GM20000 (cell line): ENCODE measurements at places on chromosomes 5 and 9.

DNA sequence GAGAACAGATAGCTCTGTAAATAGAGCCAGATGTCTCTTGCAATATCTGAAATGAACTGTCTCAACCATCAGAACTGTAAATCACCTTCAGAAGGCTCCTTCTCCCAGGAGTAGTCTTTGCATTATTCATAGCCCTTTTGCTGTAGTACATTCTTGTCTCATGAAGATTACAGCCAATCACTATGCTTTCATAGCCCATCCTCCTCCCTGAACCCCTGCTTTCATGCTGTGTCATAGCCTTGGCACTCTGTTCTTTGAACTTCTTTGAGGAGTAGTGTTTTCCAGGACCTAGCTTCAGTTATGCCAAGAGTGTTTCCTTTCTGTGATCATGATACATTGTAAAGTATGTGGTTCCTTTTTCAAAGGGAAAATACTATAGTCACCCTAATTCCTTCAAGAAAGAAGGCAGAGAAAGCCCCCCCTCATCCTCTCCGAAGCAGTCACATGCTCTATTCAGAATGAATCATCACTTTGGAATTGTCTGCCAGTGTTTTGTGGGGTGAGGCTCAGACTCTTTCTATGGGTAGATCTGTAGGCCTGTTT, 61.1 kb downstream of the GRIA1 start:
- DNase-seq, result no peak

- DNase-seq, result peak; percentile 59
Observed at GRCh38 chr5:124704594-124705284, 41.7 kb downstream of the ZNF608 start.

DNA sequence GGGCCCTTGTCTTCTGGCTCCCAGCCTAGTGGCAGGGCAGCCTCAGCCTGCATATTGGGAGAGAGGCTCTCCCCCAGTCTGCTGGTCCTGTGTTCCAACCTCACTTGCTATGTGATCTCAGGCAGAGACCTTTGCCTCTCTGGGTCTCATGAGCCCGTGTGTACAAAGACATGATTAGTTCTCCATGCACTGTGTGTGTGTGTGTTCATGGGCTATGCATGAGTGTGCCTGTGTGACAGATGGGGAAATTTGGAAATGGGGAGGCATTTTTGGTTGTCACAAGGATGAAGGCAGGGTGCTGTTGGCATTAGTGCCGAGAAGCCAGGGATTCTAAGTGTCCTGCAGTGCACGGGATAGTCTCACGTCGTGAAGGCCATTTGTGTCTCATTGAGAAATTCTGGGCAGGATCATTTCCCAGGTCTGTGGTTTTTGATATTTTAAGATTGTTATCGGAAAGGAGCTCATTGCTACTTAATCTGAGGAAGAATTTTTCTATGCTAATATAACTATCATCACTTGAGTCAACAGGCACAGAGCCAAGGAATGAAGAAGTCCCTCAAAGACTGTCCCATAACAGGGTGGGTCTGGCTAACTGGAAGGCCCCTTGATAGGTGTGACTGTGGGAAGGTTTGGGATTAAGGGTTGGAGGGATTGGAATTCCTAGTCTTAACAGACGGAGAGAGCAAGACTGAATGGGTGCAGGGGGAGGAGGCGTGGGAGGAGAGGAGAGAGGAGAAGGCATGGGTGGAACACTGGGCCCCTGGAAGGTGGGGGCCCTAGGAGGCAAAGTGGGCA, 168.5 kb downstream of the RGS3 start:
- DNase-seq, result no peak

- DNase-seq, result no peak
Observed at GRCh38 chr5:16975950-16976624, 40.0 kb upstream of the MYO10 start.

- DNase-seq, result no peak
Observed at GRCh38 chr5:175328176-175328575, 115.8 kb downstream of the DRD1 start.

- DNase-seq, result peak; percentile 46
Observed at GRCh38 chr5:132414634-132415378, 45.3 kb downstream of the SLC22A5 start.

- DNase-seq, result no peak
Observed at GRCh38 chr9:126463426-126463825, 136.8 kb downstream of the MVB12B start.

DNA sequence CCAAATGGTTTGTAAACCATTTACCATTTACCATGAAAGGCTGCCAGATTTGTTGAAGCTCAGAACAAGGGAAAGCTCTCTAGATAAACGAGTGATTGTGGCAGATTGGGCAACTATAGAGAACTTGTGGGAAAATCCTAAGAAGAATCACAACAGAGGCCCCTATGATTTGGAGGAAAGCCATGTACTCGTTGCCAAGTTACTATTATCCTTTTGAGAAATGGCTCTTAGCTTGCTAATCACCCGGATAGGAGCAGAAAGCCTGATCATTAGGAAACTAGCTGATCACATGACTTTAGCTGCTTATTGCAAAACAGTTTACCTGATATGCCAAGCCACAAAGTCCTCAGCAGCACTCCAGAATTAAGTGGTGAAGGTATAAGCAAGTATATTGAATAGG, 23.5 kb upstream of the ATG10 start:
- no peak for DNase-seq

GRCh38 chr5:154190595-154191304, at the start of gene GALNT10:
GALNT10 (plus strand) TSS chr5:154190733; CDS start chr5:154190867, 134 bp downstream.
- peak; percentile 95 for DNase-seq

GRCh38 chr9:27408001-27408400, 111.1 kb upstream of the EQTN start:
- DNase-seq, result no peak

DNA sequence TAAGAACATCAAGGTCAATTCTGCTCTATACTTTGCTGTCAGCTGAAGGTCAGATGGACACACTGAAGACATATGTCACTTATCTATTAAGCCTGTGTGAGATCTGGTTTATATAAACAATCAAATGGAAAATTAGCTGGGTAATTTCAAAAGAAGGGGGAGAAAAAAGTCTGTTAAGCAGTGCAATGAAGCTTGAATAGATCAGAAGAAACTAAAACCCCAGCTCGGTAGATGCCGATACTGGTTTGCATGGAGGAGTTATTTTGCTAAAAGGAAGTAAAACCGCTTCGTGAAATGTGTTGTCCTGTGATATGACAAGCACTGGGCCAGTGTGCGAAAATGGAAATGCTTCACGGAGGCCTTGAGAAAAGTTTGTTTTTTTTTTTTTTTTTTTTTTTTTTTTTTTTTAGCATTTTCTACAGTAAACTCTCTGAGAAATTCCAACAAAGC, 148.8 kb downstream of the MEF2C start:
- peak; percentile 54 for DNase-seq

DNA sequence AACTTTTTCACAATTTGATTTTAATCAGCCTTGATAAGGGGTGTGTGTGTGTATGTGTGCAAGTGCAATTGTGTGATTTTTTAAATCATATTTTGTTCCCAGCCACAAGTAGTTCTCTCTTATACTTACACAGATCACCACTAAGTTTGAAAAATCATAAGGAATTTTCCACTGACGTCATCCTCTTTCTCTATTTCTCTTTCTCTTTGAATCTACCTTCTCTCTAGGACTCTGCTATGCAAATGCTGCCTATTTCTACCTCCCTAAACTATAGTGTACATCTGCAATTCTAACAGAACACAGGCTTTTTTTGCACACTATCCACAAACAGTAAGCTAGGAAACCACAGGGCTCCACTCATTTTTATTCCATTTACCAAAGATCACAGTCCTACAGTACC, 254.6 kb upstream of the CYLC2 start:
- no peak for DNase-seq

DNA sequence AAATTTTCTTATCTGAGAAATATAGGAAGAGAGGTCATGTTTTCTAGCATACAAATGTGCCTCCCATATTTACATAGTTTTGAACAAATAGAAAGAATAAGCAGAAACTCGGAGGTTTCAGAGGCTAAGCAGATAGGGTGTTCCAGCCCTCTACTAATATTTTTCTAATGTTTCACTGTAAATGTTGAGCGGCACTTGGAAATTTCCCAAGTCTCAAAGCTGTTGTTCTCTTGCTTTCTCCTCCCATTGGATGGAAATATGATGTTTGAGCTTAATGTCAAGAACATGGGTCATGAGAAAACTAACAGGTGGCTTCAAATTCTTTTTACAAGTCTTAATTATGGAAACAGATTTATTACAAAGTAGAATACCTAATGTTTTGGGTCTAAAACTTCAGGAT, 5.1 kb downstream of the SPINK1 start:
- no peak for DNase-seq

GRCh38 chr9:1612886-1613285, 402.3 kb upstream of the SMARCA2 start:
- DNase-seq, result no peak

GRCh38 chr5:107900721-107901120, 230.0 kb upstream of the EFNA5 start:
- DNase-seq, result no peak

- DNase-seq, result no peak
Observed at GRCh38 chr9:20985851-20986600, 45.4 kb downstream of the HACD4 start.

- DNase-seq, result no peak
Observed at GRCh38 chr5:125049721-125050702, 303.6 kb upstream of the ZNF608 start.

DNA sequence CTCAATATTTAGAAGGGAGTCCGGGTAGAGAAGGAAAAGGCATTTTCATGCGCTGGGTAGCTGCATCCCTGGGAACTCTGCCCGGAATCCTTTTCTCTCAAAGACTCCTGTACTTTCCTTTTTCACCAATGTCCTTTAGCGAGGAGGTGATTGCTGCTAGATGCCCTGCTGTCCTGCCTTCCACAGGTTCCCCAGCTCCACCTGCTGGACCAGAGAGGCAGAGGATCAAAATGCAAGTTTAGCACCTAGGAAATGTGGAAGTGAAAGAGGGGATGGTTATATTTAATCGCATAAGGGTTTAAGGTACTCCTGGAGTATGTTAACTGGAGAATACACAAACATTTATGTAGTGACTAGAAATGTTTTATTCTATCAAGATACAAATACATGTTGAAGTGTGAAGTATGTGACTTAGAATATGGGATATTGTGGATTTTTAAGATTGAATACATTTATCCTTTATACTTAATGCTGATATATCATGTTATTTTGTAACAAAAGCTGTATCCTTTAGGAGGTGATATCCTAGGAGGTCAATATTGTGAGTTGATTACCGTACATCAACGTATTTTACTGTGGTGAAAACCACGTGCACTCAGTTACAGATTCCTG, 145.7 kb downstream of the ARHGAP26 start:
- DNase-seq, result peak; percentile 37

GRCh38 chr5:179852993-179853547, 5.5 kb downstream of the MRNIP start:
- peak; percentile 60 for DNase-seq

DNA sequence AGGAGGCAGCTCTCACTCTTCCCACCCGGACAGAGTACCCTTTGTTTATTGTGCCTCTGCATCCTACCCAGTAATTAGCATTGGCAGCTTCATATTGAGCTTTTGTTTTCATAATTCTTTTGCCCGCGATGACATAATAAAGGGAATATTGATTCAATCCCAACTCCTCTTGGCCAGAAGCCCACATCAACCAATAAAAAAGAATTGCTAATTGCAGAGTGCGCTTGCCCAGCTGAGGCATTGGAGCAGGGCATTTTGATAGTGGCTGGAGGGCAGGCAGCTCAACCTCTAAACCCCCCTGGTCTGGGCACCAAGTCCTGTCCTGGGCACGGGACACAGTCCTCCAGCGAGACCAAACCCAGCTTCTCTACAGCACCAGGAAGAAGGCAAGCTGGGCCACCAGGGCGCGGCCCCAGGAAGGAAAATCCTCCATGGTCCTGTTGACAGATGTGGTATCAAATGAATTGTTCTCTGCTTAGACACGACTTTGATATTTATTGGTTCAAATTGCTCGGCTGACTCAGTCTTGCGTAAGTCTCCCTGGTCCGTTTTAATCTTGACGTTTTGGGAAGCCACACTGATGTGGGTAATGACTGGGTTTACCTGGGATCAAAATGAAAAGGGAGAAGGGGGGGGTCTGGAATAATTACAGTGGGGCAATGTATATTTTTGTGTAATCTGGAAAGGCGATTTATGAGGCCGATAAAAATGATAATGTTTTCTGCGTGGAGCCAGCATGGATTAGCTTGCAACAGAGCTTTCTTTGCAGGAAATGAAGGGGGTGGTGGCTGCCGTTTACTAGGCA, 220.7 kb upstream of the MSX2 start:
- no peak for DNase-seq

DNA sequence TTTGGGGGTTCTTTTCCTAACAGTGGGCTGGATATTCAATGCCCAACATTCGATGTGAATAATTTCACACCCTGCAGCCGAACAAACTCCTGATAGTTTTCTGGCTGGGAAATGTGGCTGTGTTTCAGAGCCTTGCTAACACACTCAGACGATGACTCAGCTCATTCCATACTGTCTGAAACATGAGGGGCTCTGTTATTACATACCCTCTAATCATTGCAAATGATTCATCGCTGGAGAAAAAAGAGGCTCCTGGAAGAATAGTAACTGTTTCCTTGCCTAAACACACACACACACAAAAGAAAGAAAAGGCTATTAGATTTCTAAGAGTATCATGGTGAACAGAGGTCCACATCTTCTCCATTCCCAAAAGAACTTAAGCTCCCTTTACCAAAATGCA, 75.8 kb downstream of the OXCT1 start:
- no peak for DNase-seq

DNA sequence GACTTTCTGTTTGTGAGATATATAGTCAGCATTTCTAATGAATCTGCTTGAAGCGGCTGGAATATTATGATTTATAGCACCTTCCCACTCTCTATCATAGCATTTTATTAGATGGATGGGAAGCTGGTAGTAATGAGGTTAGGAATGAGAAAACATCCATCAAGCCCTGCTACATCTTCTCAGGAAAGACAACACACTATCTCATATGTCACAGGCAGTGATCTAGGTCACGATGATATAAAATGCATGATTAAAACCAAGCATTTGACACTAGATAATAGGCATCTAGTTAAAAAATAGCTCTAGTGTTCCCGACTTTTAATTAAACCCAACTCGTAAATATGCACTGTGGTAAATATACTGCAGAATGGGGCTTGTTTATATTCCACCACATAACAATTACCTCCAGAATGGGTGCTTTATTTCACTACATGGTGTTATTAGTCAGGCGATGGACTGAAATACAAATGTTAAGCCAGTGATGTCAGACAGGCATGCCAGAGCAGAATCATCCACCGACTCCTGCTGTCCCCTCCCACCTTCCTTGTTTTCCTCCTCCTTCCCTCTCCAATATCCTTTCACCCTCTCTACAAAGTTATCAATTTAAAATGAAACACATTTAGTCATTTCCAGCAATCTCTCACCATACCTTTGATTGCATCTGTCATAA, 286.8 kb downstream of the SPATA31D1 start:
- no peak for DNase-seq

GRCh38 chr5:68845131-68845530, 248.7 kb upstream of the SLC30A5 start:
- no peak for DNase-seq

- DNase-seq, result peak; percentile 13
Observed at GRCh38 chr9:93262537-93263310, 78.8 kb downstream of the WNK2 start.

- DNase-seq, result no peak
Observed at GRCh38 chr5:105828821-105829220, 1841.9 kb downstream of the EFNA5 start.

- peak; percentile 18 for DNase-seq
Observed at GRCh38 chr5:66440202-66440680, 156.0 kb upstream of the MAST4 start.
